Breast epithelium (tissue), 4 donors: ENCODE measurements at places on chromosomes 3 and 15. TPM values are rescaled to one million over a fixed set of nuclear protein-coding genes. Genes with fewer than 3 reads are reported as not detected.

ACKR4 gene
- 1.1 TPM for total RNA-seq

- no peak for DNase-seq
- no peak overlapping the region for H3K27ac ChIP-seq
- no peaks in the 10 kb centered on the region for H3K36me3 ChIP-seq
- H3K27me3 ChIP-seq, result no peaks in the 10 kb centered on the region
- no peak overlapping the region for H3K4me3 ChIP-seq
Measured at GRCh38 chr3:122784436-122784835, 9.2 kb downstream of the HSPBAP1 start.

DNA sequence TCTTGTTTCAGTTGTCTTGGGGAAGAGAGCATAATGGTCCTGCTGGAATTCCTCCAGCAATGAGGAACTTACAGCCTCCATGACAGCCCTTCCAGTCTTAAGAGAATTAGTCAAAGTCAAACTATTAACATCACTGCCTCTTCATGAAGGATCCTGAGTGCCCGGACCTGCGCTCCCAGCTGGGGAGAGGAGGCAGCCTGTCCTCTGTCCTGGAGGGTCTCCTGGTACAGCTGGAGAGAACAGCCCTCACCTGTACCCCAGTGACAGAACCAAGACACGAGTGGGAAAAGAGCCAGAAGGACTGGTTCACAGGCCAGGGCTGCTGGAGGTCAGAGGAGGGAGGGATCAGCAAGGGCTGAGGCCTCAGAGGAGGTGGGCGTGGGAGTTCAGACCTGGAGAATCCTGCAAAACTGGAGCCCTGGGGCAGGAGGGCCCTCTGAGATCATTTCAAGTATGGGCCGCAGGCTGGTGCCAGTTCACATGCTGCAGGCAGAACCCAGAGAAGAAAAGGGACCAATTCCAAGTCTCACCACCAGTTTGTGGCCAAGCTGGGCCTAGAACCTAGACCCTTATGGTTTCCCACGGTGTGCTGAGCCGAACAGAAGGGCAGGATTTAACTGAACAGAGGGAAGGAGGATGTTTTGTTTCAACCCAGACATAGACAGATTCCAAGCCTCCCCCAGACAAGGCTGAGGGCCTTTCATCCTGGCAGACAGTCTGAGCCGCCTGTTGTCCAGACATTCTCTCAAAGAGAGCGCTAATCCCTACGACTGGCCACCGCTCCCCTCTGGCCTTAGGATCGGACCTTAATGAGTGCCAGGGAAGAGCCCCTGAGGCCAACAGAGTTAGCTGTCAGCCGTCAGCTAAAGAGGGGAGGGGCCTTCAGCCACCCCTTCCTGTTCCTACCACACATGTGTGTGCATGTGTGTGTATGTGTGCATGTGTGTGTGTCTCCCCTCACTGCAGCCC is 18.2 kb downstream of the LOXL1 start:
- no peaks in the 10 kb centered on the region for H3K27me3 ChIP-seq
- H3K36me3 ChIP-seq, result no peaks in the 10 kb centered on the region
- DNase-seq, result no peak
- no peaks in the 10 kb centered on the region for H3K4me1 ChIP-seq
- H3K4me3 ChIP-seq, result no peak overlapping the region

DNA sequence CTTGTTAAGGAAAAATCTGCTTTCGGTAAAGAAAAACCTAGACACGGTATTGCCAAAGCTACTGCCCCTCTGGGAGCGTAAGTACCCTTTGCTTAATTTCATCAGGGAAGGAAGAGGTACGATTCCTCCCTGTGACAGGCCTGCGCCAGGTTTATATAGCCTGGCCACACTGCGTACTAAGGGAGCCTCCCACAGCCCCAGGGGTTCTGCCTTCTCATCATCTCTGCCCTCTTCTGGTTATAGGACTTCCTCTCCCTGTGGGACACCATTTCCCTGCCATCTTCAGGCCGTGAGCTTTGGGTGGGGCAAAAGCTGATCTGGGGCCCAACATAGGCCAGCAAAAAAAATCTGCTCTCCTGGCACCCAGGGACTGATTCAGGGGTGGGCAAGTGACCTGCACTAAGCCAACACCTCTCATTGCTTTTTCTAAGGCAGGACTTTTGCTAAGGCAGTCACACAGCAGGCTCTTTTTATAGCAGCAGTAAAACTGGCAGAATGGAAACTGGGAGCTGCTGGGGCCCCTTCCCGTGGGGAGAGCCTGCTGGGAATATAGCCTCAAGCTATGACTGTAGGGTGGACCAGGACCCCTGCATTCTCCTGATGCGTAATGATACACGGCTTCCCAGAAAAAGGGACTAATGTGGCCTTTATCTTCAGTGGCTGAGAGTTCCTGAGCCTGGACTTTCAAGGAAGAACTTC is 76.2 kb downstream of the PRICKLE2 start:
- no peak overlapping the region for H3K4me3 ChIP-seq
- no peak for DNase-seq
- no peak overlapping the region for H3K27ac ChIP-seq
- peaks cover 4% of the 10 kb centered on the region for H3K4me1 ChIP-seq
- H3K36me3 ChIP-seq, result no peaks in the 10 kb centered on the region

DNAH12 gene
- total RNA-seq, result 0.33 TPM

GRCh38 chr15:57298204-57298603 is 78.1 kb upstream of the CGNL1 start:
- no peak for DNase-seq
- H3K27me3 ChIP-seq, result no peaks in the 10 kb centered on the region
